ENCODE measurements at places on chromosomes 11 and 22.
A peak's percentile ranks its signal among the peaks of the same experiment; 100 is the strongest.

GRCh38 chr11:105860105-105860504, 161.9 kb downstream of the MSANTD4 start:
- no peak for DNase-seq

DNA sequence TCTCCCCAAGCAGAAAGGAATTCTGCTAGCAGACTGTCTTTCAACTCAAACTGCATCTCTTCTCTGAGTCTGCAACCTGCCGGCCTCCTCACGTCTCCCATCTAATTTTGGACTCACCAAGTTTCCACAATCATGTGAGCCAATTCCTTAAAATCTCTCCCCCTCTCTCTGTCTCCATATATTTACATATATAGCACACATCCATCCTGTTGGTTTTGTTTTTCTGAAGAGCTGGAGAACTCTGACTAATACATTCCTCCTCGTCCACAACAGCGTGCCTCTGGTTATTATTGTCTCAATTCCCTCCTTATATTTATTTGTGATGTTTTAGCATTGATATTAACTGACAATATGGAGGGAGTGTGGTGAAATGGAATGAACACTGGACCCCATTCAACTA, 29.6 kb upstream of the FJX1 start:
- no peak for DNase-seq

- no peak for DNase-seq
Measured at GRCh38 chr11:120841074-120841473, 182.8 kb upstream of the TBCEL start.

- DNase-seq, result no peak
Measured at GRCh38 chr11:134647066-134647743, 235.2 kb upstream of the B3GAT1 start.

- DNase-seq, result no peak
Measured at GRCh38 chr22:50081426-50082196, 3.6 kb downstream of the MLC1 start.

GRCh38 chr11:131373095-131373725, 2.8 kb downstream of the NTM start:
- no peak for DNase-seq

GRCh38 chr11:60691661-60692060, 7.8 kb upstream of the MS4A8 start:
- DNase-seq, result no peak

GRCh38 chr11:131809203-131809918, 438.9 kb downstream of the NTM start:
- DNase-seq, result peak; percentile 78

- peak; percentile 62 for DNase-seq
Measured at GRCh38 chr22:50260801-50261614, 475 bp downstream of the MAPK12 start.

GRCh38 chr22:17109976-17110375, 11.2 kb downstream of the TMEM121B start:
- no peak for DNase-seq

DNA sequence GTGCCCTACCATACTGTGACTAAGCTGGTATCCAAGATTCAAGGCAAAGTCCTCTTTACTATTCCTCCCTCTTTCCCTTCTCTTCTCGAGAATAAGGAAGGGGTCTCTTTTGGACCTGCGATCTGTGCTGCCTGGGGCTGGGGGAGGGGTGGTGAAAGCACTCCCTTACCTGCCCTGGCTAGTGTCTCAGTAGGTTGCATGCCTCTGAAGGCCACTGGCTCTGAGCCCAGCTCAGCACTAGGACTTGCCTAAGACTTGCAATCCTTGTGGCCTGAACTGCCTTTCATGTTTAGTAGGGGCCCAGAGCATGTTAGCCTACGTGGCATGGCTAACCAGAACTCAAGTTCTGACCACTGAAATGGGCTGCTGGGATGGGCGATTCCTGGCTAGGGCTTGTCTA, 13.0 kb upstream of the REXO2 start:
- no peak for DNase-seq

GRCh38 chr11:27678242-27678641, 22.0 kb downstream of the BDNF start:
- no peak for DNase-seq

DNA sequence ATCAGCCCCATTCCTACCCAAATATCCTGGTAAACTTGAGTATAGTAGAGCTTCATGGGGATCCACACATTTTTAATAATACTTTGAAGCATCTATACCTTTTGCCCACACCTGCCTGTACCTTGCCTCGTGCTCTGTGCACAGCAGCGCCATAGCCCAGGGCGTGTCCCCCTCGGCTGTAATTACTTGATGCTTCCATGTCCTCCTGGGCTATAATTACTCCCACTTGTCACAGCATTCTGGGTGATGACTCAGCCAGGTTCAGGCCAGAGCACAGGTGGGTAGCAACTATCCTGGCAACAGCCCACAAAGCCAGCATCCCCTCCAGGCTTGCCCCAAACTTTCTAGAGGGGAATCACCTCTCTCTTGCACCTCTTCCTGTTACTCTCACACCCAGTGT, 23.7 kb upstream of the SLC36A4 start:
- no peak for DNase-seq

DNA sequence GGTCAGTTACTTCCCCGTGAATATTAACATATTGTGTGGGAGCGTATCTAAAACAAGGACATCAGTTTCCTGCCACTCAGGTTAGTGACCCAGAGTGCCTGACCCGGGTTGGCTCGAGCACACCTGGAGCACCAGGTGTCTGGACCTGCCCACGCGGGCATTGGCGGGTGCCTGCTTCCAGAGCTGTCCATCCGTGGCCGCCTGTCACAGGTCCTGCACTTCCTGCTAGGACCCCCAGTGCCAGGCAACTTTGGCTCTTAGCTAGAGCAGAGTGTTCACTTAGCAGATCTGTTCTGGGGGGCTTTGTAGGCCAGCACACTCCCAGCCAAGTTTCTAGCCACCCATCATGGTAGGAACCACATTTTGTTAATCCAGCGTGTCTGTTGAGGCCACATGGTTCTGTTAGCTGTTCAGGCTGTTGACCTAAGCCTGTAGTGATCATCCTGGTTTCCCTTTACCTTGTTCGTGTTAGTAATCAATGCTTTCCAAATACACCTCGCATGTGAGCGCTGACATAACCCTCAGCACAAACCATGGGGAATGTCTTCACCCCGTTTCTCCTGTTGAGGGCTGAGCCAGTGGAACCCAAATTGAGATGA, 29.5 kb downstream of the MOV10L1 start:
- no peak for DNase-seq

DNA sequence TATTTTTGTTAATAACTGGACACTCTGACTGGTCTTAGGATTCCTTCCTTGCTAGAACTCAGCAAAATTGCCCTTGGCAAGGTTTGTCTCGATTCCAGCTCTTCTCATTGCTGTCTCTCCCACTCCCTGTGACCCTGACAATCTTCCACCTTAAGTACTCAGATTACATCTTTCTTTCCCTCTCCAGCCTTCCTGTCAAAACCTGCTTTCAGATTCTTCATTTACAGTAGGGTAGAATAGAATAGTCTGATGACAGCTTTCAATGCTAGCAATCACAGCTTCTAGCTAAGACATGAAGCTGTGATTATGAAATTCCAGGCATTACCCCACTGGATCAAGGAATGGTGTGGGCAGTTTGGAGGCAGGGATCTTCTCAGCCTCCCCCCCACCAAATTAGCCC, 39.2 kb upstream of the LMO2 start:
- DNase-seq, result no peak

GRCh38 chr11:94934846-94935245, 38.5 kb downstream of the CWC15 start:
- DNase-seq, result no peak

DNA sequence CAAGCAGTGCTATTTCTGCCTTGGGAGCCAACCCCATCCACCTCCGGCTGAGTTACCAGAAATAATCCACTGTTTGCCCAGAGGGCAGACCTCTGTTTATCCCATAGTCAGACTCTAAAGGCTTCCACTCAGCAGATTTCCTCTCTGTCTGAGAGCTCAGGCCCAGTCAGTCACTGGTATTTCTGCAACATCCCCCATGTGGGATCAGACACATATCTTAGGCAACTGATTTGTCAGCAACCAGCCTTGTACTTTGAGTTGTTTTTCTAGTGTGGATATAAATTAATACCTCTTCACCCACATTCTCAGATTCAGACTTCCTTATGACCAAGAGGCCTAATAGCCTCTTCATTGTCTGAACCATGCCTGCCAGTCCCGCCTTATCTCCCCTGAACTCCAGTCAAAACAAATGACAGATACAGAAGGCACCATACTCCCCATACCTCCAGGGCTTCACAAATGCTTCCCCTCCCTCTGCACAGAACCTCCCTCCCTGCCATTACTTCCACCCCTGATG, 193.6 kb downstream of the FAM76B start:
- peak; percentile 21 for DNase-seq

DNA sequence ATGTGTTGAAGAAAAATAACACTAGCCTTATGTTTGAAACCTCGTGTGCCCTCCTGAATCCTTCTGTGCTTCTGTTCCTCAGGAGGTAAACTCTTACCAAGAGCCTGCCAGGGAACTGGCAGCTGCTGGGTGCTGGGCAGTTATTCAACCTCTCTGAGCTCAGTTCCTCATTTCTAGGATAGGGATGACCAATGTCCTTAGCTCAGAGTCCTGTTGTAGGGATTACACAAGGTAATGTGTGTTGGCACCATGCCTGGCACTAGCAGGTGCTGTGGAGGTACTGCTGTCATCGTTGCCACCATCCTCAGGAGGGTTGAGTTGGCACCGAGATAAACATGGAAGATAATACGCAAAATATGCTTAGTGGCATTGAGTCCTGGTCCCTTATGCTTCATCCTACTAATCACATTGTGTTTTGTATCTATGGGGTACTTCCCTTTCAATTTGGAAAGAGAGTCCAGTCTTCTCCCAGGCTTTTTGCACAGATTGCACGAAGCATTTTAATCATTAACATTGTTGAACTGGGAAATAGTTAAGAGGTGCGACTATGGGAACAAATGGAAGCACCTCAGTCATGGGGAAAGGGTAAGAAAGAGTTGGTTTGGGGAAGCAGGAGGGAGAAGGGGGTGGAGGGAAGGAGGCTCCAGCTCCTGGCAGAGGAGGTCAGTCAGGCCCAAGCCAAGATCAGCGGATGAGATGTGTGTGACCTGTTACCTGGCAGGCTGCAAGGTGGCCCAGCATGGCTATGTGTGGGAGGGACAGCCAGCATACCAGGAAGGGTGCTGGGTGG, 56.7 kb downstream of the CABIN1 start:
- peak; percentile 61 for DNase-seq

DNA sequence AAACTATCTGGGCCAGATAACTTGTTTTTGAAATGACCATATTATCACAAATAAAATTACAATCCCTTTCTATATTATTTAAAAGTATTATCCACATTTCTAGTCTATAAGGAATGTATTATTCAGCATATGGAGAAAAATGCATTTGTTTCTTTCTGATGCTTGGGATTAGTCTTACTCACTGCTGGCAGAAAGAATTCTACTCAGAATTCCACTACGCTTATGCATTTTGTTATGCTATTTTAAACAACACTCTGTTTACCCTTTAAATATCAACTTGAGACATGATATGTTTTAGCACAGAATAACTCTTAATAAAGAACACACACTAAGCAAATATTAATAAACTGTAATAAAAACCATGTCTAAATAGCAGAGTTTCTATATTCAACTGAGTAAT, 77.6 kb upstream of the ANO3 start:
- DNase-seq, result no peak

DNA sequence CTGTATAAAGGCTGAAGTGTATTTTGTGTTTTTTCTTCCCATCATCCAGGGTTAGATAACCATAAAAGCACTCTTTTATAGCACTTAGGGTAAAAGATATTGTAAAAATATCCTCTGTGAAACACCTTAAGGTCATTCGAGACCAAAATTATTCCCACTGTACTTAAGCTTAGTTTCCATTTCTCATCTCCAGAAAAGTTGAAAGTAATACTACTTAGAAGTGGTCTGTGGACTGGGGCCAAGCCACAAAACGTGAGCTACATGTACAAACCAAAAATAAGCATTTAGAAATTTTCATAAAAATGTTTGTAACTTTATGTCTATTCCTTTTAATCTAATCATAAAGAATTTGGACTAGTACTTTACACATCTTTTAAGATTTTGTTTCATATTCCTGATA, 142.0 kb upstream of the NTM start:
- no peak for DNase-seq

- DNase-seq, result no peak
Measured at GRCh38 chr11:76282811-76283595, 76.7 kb upstream of the WNT11 start.

GRCh38 chr22:18091916-18092526, 14.2 kb downstream of the PEX26 start:
- peak; percentile 83 for DNase-seq

DNA sequence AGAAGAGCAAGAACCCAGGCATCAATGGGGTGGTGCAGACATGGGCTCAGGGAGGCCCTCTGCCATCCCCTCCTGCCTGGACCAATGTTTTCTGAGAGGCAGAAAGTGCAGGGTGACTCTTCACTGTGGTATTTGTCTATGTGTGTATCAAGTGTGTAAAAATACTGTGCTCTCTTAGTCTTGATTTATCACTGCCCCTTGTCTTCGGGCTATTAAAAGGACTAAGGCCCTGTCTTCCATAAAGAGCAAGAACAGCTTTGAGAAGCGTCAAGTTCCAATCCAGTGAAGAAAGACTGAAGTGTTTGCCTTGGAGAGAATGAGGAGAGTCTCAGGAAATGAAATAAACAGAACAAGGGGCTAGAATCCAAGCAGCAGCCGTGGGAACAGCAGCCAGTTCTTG, 14.4 kb downstream of the PRSS23 start:
- peak; percentile 56 for DNase-seq

GRCh38 chr11:84914511-84914910, 712.6 kb downstream of the DLG2 start:
- DNase-seq, result no peak

- no peak for DNase-seq
Measured at GRCh38 chr11:10913075-10913474, 55.2 kb upstream of the ZBED5 start.

- DNase-seq, result no peak
Measured at GRCh38 chr11:33930317-33931021, 38.6 kb upstream of the LMO2 start.

- no peak for DNase-seq
Measured at GRCh38 chr11:36550385-36551115, 17.3 kb upstream of the RAG1 start.

DNA sequence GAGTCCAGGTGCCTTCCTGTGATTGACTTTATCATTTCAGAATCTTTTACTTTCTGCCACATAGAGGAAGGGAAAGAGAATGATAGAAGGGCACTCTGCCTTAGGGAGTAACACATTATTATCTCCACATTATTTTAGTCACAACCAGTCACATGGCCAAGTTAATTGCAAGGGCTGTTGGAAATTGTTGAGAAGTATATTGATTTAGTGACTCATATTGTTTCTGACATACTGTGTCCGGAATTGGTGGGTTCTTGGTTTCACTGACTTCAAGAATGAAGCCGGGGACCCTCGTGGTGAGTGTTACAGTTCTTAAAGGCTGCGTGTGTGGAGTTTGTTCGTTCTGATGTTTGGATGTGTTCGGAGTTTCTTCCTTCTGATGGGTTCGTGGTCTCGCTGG, 8.7 kb downstream of the OR51B4 start:
- DNase-seq, result no peak

GRCh38 chr22:27614006-27614649, 187.4 kb downstream of the MN1 start:
- no peak for DNase-seq

GRCh38 chr11:126024123-126024522, 38.5 kb downstream of the CDON start:
- no peak for DNase-seq
